NCI-H2081 (cell line): ENCODE measurements at places on chromosomes 12 and 14.

DNA sequence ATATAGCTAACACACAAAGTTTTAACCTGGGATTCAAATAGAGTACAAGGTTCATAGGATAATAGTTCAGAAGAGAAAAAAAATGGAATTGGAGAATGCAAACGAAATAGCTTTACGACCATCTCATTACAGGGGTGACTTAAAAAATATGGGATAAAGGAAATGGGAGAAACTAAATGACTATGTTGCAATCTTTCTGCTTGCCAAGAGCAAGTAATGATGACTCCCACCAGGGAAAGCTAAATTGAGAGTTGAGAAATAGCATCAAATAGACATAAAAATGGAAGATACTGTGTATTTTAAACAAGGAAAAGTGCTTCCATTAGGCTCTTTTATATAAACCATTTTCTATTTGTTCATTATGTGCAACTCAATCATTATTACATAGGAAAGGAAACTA lies 155.7 kb upstream of the ATXN7L3B start:
- no peak for DNase-seq

DNA sequence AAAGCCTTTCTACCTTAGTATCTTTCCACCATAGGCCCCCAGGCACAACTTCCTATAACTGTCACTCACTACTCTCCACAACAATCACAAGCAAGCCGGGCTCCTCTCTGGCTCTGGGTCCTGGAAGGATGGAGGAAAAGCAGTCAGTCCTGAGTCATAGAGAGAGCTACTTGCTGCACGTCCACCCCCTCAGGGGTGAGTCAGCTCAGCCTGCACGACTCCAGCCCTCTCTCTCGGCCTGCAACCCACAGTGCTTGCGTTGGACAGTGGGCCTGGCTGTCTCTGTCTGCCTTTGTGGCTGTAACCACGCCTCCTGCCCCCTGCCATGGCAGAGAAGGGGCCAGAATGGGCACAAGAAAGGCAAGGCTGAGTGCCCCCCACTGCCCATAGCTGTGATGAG lies 154.1 kb upstream of the FKBP4 start:
- no peak for DNase-seq

- DNase-seq, result no peak
Measured at GRCh38 chr12:71371122-71371521, 68.5 kb upstream of the LGR5 start.

DNA sequence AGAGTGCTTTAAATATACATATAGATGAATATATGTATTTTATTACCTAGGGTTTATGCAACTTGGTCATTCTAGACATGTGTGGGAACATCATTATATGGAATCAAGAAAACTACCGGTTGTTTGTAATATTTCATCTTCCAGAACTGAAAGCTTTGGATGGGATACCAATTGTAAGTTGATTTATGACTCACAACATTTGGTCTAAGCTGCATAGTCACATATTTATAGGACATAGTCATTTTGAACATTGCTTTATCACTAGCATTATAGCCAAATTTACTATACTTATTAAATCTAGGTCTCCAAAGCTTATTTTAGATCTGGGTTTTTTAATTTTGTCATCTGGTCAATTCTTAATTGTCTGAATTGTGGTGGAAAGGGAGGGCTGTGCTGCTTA lies 83.7 kb upstream of the PCNX4 start:
- DNase-seq, result no peak

DNA sequence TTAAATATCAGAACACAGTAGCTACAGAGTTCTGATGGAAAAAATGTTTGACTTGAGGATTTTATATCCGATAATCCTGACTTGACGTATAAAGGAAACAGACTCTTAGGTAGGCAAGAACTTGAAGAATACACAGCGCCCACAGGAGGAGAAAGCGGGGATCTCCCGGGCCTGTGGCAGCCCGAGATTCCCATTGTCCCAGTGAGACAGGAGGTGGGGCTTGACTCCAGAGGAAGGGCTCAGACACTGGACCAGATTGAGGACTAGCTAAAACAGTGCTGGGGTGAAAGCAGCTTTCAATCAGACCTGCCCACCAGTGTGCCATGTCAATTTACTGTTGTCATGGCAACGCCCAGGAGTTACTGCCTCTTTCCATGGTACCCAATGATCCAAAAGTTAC lies 51.1 kb upstream of the C14orf180 start:
- DNase-seq, result no peak

GRCh38 chr14:33646692-33647260 lies 304.1 kb downstream of the EGLN3 start:
- DNase-seq, result no peak

GRCh38 chr12:121795034-121795968 lies 1.8 kb upstream of the RHOF start:
- DNase-seq, result peak; percentile 79

DNA sequence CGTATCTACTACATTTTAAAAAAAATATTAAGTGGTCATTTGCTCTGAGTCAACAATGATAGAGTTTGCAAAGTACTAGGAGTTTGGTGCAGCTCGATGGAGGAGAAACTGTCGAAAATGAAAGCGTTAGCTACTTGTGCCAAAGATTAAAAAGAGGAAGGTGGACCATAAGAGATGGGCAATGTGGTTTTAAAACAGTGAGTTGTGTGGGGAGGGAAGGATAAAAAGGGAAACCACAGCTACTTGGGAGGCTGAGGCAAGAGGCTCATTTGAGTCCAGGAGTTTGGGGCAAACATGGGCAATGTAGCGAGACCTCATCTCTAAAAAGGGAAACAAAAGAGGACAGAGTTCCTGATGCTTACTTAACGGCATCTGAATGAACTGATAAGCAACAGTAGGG lies 18.2 kb upstream of the STRAP start:
- DNase-seq, result no peak

GRCh38 chr14:102283631-102284129 lies 21.3 kb downstream of the MOK start:
- DNase-seq, result no peak

DNA sequence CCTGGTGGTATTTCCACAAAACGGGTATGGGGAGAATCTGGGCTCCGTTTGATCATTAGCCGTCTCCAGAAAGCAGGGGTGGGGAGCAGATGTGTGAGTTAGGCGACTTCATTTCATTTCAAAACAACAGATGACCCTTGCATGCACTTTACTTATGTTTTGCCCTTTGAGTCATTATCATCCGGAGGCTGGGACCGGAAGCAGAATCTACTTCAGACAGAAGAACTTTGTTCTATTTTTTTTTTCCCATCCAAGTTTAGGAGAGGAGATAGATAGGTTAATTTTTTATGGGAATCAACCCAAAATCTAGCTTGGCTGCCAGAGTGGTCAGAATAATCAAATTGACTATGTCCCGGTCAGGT lies 31.3 kb upstream of the CMAS start:
- no peak for DNase-seq

GRCh38 chr14:51444353-51445000 lies 204.4 kb downstream of the TMX1 start:
- no peak for DNase-seq

DNA sequence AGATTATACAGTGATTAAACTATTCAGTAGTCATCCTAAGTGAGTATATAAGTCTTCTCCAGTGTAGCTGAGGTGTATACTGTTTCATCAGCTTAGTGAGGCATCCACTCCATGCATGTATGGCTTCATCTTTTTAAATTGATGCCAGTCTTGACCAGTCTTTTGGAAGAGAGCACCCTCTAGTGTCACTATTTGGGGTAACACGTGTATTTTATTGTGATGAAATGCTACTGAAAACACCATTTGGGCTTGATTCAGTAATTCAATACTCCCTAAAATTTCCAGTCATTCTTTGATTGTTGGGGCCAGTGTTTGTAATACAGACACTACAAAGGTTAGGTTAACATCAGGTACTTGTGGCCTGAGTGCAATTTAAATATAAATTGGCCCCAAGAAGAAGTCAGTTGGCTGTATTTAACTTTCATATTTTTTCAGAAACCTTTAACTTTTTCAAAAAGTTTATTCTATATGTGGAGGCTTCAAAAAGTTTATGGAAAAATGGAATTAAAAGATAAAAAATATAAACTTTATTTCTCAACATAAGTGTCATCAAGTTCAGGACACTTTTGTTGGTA lies 35.3 kb downstream of the MIPOL1 start:
- DNase-seq, result peak; percentile 56

DNA sequence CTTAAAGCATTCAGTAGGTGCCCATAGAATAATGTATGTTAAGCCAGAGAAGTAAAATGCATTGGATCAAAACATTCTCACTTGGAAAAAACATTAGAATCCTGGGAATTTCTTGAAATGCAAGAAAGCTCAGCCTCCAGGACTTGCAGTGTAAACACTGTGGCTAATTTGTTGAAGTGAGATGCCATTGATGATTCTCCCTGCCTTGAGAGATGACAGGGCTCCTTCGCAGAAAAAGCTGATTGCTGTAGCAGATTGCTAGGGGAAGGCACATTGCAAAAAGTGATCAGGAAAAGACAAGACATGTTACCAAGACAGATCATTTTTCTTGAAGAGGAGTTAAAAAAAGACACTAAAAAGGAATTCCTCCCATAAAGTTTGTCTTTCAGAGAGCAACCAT lies 204.2 kb upstream of the HMGA2 start:
- no peak for DNase-seq

GRCh38 chr14:31090883-31091764 lies 64.9 kb upstream of the STRN3 start:
- no peak for DNase-seq

GRCh38 chr14:66916421-66916820 lies 272.8 kb upstream of the GARIN2 start:
- no peak for DNase-seq

DNA sequence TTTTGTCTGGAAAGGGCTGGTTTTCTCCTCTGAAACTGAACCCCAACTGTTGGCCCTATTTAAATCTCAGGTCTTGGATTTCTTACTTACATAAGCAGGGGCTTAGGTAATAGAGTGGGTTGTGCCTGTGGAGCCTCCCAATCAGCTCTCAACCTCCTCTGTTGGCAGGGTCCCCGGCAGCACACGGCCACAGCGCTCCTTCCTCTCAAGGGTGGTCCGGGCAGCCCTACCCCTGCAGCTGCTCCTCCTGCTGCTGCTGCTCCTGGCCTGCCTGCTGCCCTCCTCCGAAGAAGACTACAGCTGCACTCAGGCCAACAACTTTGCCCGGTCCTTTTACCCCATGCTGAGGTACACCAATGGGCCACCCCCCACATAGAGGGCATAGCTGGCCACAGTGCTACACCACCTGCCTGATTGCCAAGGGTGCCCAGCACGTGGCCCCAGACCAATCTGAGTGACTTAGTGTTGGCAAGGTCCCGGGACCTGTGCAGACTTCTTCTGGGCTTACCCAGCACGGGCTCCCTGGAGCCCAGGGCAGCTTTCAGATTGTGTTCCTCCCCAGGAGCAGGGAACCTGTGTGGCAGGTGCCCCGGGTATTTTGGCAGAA lies 68.9 kb downstream of the ESR2 start:
- DNase-seq, result no peak

GRCh38 chr12:52916216-52916615 lies 11.3 kb upstream of the KRT8 start:
- no peak for DNase-seq

DNA sequence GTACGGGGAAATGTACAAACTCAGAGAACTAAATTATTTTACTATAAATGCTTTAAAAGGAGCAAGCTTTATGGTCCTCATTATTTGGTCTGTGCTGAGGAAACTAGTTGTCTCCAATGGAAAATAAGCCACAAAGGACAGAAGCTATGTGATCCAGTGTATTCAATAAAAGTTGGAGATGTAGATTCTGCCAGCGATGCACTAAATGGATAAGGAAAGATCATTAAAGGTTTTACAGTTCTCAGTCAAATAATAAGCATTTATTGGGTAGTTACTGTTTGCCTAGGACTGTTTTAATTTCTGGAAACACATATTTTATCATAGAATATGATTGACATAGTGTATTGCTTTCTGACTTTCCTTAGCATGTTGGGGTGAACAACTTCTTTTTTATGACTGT lies 458.9 kb upstream of the STXBP6 start:
- no peak for DNase-seq
